ENCODE measurements at places on chromosomes 6 and 20.

DNA sequence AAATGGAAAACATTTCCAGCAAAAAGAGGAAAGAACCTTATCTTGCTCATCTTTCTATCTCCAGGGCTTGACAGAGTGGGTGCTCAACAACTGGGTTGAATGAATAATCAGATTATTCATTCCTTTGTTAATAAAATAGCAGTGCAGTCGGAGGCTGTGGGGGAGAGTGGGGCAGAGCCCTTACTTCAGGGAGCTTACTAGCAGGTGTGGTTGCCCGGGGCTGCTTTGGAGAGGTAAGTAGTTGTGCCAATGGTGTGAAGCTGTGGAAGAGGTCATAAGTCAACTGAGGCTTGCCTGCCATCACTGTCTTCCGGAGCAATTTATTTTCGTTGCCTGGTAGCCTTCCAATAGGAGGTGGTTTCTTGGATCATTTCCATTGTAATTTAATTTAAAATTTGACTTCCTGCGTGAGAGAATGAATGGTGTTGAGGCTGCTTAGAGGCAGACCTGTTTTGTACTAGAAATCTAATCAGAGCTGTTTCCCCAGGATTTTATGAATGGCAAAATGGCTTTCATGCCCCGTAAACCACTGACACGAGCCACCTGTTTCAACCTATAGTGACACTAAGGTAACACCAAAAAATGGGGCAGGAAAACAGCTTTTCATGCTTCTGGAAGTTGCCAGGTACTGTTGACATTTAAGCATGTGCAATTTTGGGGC, 51.4 kb downstream of the ZDHHC14 start:
- DNase-seq, result no peak

GRCh38 chr20:37804584-37805566, 98.1 kb upstream of the VSTM2L start:
- DNase-seq, result peak; percentile 23

- no peak for DNase-seq
Observed at GRCh38 chr20:36717657-36718056, 28.2 kb downstream of the NDRG3 start.

GRCh38 chr6:18142591-18142861, 12.4 kb downstream of the TPMT start:
- no peak for DNase-seq

- no peak for DNase-seq
Observed at GRCh38 chr6:11021003-11021402, 23.1 kb downstream of the ELOVL2 start.

DNA sequence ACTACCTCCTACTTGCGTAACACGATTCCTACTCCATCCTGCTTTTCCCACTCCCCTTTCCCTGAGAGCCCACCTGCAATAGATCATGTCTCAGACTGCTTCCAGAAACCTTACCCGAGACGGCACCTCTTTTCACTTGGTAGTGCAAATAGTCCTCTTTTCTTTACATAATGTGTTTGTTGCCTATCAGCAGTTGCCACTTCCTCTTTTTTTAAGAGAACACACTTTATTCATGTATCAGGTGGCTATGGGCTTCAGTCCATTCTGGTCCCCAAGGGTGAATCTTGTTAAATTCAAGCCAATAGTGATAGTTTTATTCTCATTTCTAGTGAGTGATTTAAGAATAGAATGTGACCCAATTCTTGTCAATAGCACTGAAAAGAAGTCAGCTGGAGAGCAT, 57.7 kb upstream of the FERMT1 start:
- no peak for DNase-seq

- no peak for DNase-seq
Observed at GRCh38 chr6:152246554-152247337, 390.4 kb downstream of the SYNE1 start.

DNA sequence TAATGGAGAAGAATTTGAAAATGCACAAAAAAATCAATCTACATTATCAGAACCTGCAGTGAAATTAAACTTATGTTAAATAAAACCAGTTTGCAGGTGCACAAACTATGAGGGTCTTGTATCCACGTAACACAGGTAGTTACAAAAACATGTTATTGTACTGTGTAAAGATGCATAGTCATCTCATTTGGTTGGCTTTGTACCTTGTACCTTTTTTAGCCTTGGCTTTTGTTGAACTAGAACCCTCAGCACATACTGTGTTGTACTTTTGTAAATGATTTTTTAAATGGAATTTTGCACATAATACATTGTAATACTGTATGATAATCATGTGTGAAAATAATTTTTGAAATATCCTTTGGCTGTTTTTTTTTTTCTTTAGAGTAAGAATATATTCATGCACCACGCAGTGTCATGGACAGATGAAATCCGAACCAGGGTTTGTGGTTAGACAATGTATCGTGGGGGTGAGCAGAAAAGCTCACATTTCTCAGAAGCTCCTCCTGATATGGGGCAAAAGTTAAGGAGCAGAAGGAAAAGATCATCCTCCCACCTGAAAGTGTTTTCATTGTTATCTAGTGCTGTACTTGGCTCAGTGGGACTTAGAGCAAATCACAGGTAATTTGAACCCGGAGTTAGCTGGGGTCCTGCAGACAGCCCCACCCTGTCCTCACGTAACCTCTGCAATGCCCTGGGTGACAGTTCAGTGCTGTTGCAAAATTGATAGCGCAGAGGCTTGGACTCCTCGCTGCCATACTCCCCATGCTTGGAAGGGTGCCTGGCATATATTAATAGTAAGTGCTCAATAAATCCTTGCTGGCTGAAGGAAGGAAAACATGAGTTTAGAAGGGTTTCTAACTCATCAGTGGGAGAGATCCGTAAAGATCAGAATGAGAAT, 14.8 kb upstream of the NAA20 start:
- no peak for DNase-seq

DNA sequence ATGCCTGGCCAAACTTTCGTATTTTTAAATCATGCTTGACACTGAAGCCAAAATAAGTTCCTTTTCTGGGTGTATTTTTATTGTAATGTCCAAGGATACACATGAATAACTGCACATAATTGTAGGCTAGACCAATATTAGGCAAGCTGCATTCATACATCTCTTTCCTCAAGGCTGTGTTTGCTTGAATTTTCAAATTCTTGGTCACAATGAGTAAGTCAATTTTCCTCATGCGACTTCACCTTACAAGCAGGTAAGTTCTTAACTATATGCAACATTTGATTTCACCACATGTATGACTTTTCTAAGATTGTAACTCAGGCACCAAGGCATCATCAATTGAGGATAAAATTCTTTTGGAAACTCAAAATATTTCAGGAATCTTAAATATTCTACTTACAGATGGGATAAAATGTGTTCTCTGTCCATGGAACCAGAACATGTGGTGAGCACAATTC, 112.4 kb upstream of the ZNF217 start:
- DNase-seq, result no peak

DNA sequence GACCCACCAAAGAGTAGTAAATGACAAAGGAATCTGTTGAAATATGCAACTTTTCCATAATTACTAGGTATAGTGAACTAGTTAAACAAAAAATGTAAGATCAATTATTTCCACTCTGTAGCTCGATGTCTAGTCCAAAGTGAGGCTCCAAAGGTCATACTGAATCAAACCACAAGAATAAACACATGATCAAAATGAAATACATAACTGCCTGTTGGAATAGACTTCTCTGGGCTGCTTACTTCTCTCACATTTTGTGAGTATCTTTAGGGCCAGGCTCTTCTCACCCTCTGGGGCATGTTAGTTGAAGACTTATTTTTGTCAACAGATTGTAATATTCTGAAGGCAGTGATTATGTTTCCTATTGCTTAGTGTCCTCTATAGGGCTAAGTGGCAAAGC, 103.7 kb upstream of the TMEM170B start:
- no peak for DNase-seq

GRCh38 chr6:87575423-87575822, 14.4 kb downstream of the RARS2 start:
- no peak for DNase-seq

DNA sequence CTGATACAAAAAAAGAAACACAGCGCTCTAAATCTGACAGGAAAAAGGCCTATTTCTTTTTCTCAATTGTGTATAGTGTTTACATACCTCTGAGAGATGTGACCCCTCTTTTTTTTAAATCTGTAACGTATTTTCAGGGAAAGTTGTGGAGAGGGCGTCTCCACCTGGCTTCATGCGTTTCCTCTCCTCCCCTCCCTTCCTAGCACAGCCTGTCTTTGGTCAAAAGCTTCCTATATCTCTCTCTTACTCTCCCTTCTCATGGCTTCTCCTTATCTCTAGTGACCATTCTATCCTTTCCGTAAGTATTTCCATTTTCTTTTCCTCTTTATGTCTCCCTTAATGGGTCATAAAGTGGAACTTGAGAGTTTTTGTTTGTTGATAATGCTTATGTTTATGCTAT, 458.9 kb downstream of the HACE1 start:
- no peak for DNase-seq

DNA sequence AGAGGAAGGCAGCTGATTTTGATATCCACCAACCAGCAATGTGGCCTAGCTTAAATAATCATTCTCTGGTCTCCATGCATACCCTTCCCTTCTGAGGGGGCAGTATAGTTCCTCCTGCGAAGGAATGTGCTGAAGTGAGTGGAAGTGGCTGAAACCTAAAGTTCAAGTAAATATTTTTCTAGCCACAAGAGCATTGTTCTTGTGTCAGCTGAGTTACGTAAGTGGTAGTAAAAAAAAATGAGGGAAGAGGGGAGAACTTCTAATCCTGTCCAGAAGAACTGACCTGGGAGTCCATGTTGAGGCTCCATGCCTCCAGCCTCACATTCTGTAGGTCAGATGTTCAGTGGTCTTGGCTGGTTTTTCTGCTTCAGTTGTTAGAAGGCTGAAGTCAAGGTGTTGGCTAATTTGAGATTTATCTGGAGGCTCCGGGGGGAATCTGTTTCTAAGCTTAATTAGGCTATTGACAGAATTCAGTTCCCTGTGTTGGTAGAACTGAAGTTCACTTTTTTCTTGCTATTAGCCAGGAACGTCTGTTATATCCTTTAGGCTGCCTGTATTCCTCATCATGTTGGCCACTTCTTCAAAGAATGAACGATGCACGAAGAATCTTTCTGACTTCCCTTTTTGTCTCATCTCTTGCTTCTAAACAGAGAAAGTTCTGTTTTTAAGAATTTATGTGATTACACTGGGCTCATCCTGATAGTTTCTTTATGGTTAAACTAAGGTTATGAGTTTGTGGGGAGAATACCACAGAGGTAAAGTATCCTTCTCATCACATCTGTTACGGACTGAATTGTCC, 207.1 kb upstream of the PRSS16 start:
- DNase-seq, result no peak

GRCh38 chr6:30889921-30890645, 5.8 kb downstream of the DDR1 start:
- no peak for DNase-seq

- no peak for DNase-seq
Observed at GRCh38 chr20:64246616-64247306, 8.8 kb upstream of the PCMTD2 start.

DNA sequence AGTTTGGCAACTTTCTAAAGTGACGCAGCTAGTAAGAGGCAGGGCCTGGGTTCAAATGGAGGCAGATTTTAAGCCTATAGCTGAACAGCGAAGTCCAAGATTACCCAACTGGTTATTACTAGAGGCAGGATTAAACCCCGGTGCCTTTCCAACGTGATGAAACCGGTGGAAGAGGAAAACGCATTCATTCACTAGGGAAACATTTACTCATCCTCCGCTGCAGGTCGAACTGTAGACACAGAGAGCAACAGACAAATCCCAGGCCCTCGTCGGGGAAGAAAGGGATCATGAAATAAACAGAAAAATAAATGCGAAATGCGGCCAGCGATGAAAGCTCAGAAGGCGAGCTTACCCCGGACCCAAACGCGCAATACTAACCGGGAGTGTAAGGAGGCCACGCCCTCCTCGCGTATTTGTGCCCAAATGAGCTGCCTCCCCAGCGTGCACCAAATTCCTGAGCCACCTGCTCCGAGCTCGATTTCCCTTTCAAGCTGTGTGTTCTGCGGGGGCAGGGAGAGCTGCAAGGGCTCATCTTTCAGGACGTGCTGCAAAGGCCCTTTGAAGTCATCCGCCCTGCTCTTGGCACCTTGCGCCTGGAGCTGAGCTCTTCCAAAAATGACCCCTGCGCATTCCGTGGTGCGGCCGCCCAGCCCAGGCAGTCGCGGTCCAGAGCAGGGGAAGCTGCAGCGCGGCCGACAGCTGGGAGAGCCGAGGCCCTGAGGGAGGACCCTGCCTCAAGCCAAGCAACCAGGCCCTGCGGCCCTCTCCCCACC, 46.9 kb downstream of the PDYN start:
- DNase-seq, result no peak

DNA sequence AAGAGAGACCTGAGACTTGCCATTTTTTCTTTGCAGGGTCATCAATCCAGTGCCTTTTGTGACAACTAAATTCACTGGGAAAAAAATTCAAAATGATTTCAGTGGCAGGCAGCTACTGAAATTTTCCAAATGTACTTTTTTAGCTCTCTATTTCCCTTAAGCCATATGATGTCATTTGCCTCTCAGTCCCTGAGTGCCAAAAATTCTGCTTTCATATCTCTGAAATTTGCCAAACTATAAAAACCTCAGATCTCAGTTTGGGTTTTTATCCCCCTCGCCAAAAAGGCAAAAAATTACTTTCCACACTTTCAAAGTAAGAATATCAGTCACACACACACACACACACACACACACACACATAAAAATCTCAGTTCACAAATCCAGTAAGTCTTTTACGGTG, 651.3 kb upstream of the ARID1B start:
- no peak for DNase-seq

GRCh38 chr6:44176762-44177509, 18.3 kb downstream of the CAPN11 start:
- peak; percentile 75 for DNase-seq

DNA sequence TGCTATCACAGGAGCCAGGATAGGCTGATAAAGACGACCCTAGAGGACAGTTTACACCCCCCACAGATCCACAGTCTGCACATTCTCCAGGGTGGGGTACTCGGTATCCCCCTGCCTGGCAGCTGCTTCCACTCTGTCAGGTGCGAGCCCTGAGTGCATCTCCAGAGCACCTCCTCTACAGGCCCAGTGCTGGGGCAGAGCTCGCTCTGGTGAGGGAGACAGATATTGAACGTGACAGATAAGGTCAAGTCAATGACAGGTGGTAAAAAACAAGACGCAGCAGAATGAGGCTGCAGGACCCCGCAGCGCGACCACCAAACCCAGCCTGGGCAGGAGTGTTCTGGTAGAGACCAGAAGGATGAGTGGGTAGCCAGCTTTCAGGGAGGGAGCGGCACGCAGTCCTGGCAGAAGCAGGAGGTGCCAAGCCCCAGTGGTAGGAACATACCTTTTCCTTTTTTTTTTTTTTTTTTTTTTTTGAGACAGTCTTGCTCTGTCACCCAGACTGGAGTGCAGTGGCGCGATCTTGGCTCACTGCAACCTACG, 12.4 kb upstream of the MYL9 start:
- DNase-seq, result no peak

DNA sequence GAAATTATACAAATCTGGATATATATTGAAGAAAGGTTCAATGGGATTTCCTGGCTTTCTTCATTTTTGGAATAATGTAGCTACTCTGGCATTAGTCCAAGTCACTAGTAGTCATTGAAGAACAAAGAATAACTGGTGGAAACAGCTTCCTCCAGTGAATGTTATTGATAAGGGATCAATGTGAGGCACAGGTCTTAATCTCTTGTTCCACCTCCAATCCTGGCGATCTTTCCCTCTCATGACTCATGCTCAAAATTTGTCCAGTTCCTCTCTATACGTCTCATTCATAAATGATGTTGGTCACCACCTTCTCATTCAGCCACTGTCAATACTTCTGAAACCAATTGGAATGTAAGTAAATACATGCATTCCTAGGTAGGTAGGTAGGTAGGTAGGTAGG, 185.0 kb upstream of the BMP2 start:
- DNase-seq, result no peak

Measured in GM13977 (cell line).